ENCODE measurements at places on chromosomes 16 and 17. TPM values are rescaled to one million over a fixed set of nuclear protein-coding genes. Genes with fewer than 3 reads are reported as not detected.

The HOXB6 gene
- 11.0 TPM for total RNA-seq

The SMTNL2 gene
- total RNA-seq = not detected

The PRSS36 gene
- total RNA-seq = 0.18 TPM

The SULT1A4 gene
- total RNA-seq = 9.2 TPM

The TMEM256 gene
- 160 TPM for total RNA-seq

The PERCC1 gene
- total RNA-seq = not detected

The WIPI1 gene
- 73.2 TPM for total RNA-seq

The WFDC1 gene
- not detected for total RNA-seq

The IL34 gene
- total RNA-seq = 2.3 TPM

The ROGDI gene
- total RNA-seq = 38.1 TPM

The AGRP gene
- not detected for total RNA-seq

The CLEC18B gene
- not detected for total RNA-seq

The CCDC154 gene
- not detected for total RNA-seq

The TNK1 gene
- 0.18 TPM for total RNA-seq

The FLII gene
- 352 TPM for total RNA-seq

The UQCRC2 gene
- total RNA-seq = 164 TPM

The MMP15 gene
- total RNA-seq = not detected

The TMC5 gene
- total RNA-seq = not detected

The FSCN2 gene
- total RNA-seq = 0.35 TPM

The TBC1D3E gene
- not detected for total RNA-seq

The UTS2R gene
- not detected for total RNA-seq

The CBFA2T3 gene
- total RNA-seq = not detected

The KRTAP3-2 gene
- not detected for total RNA-seq

The MYH2 gene
- total RNA-seq = under 0.01 TPM

The ALKBH5 gene
- 79.6 TPM for total RNA-seq

The G6PC1 gene
- total RNA-seq = not detected

The TEX19 gene
- total RNA-seq = not detected

The TBX6 gene
- 0.35 TPM for total RNA-seq

The NPB gene
- total RNA-seq = not detected

The AHSP gene
- total RNA-seq = not detected

The MT1A gene
- total RNA-seq = 15.6 TPM

The PLCG2 gene
- total RNA-seq = 0.18 TPM

The ST6GALNAC1 gene
- total RNA-seq = not detected

The CDC6 gene
- 13.8 TPM for total RNA-seq

The TBC1D28 gene
- not detected for total RNA-seq

The VPS25 gene
- total RNA-seq = 128 TPM

The SMIM36 gene
- not detected for total RNA-seq

The TERB1 gene
- total RNA-seq = not detected
